ENCODE measurements at places on chromosomes 1 and 21.

DNA sequence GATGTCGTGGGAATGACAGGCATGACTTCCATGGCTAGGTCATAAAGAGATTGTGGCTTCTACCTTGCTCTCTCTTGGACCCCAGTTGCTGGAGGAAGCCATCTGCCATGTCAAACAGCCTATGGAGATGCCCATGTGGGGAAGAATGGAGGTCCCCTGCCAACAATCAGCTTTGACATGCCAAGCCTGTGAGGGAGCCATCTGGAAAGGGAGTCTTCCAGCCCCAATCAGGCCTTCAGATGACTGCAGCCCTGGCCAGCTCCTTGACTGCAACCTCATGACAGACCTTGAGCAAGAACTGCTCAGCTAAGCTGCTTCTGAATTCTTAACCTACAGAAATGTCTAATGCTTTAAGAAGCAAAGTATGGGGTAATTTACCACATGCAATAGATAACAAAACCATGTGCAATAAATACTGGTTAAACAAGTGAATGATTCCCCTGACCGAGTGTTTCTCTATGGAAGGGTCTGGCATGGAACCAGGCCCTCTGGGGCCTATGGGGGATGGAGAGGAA is 187.1 kb downstream of the HIVEP3 start:
- no peak for DNase-seq

DNA sequence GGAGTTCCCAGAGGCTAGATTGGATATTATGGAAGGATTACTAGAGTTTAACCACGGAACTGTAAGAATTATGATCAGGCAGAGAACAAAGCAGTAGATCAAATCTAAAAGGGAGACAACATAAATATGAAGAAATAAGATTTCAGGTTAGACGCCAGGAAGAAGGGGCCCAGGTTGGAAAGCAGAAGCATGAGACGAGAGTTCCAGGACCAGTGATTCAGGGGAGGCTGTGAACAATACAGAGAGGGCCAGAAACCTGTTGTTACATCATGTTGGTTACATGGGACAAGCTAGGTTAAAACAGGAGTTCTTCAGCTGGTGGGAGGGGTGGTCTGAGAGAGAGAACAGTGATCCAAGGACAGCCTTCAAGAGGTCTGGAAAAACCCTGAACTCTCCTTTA is 128.4 kb upstream of the MROH9 start:
- DNase-seq, result no peak

DNA sequence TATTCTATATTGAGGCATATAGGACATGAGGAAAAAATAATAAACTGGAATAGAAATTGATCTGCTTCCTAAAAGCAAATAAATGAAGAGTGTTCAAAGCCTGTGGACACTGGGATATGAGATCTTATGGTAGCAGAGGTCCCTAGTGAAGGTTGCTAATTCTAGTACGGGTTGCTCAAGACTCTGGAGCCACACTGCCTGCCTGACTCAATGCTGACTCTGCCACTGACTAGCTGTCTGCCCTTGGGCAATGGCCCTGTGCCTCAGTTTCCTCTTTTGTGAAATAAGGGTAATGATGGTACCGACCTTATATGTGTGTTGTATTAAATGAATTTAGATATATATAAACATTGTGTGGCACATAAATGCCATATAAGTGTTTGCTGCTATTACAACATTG is 59.0 kb upstream of the C1orf53 start:
- DNase-seq, result no peak

- DNase-seq, result no peak
Observed at GRCh38 chr1:203354246-203354645, 3.3 kb upstream of the FMOD start.

DNA sequence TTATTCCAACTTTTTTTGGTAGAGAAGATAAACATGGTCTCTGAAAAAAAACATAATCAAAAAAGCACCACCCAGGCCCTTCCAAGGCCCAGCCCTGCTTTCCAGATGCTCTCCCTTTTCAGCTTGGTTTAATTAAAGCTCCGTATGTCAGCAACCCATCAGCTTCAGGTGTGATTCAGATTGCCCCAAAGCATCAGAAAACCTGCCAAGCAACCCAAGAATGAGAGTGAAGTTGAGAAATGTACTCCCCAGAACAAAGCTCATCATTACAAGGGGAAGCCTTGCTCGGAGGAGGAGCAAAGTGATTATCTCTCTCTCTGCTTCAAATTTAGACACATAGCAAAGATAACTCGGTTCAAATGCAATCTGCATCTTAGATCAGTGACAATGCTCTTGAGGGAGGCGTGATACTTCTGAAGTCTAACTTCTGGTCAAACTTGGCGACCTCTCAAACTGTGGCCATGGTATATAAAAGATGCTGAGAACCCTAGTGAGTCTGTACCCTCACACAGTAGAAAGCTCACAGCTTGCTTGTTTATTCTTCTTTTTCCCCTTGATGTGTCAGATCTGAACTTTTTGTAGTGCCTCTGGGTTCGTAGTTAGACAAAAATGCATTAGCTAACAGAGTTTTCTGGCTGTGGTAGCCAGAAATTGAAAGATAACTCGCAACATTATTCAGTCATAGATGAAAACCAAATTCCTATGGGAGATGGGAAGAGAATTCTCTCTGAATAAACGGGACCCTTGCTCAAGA is 63.3 kb upstream of the ZC3H11B start:
- no peak for DNase-seq

DNA sequence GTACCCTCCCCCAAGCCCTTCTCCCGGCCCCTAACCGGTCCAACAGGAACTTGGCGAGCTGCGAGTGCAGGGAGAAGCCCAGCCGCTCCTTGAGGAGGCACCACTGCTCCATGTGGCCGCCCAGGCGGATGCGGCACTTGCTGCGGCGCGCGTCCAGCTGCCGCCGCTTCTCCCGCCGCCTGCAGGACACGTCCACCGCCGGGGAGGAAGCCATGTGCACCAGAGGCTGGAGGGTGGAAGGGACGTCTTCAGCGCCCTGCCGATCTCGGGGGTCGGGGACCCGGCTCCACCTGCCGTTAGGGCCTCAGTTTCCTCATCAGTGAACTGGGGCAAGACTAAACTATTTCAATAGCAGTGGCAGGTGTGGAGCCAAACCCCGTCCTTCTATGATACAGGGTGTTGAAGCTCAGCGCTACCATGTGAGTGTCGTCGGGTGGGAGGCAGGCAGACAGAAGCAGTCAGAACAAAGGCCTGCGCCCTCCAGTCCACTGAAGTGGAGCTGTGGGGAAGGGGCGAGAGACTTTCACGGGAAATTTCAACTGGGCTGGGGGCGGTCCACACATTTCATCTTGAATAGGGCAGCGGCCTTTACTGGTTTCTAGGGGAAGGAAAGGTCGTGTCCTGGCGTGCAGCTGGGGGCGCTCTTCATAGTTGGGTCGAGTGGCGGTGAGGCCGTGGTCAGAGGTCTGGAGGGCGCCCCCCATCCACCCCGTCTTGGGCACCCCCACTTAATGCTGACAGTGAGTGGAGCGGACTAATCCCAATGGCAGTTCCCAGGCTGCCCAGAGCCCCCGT is 592 bp downstream of the ZNF692 start:
- no peak for DNase-seq

- DNase-seq, result no peak
Observed at GRCh38 chr1:80582980-80583379, 1217.8 kb upstream of the ADGRL2 start.

- no peak for DNase-seq
Observed at GRCh38 chr1:226107471-226108460, 45.2 kb downstream of the H3-3A start.

GRCh38 chr1:150152772-150153456 is 3.2 kb downstream of the PLEKHO1 start:
- no peak for DNase-seq

- no peak for DNase-seq
Observed at GRCh38 chr21:46153247-46154154, 1.9 kb downstream of the FTCD start.

GRCh38 chr1:235940285-235940684 is 73.6 kb upstream of the LYST start:
- no peak for DNase-seq

DNA sequence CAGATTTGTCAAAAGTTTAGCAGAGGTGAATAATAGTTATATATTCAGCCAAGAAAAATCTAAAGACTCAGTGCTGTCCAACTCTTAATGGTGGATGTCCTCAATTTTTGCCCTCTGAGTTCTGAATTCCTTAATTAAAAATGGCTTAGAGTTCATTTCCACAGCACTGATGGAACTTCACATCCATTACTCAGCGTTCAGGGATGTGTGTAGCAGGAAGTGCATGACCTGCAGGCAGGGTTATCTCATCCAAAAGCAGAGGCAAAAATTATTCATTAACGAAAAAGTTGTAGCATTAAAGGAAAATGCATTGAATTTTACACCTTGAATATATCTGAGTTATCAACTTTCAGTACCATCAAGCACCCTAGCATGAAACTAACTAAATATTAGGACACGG is 96.7 kb downstream of the ZP4 start:
- DNase-seq, result no peak

DNA sequence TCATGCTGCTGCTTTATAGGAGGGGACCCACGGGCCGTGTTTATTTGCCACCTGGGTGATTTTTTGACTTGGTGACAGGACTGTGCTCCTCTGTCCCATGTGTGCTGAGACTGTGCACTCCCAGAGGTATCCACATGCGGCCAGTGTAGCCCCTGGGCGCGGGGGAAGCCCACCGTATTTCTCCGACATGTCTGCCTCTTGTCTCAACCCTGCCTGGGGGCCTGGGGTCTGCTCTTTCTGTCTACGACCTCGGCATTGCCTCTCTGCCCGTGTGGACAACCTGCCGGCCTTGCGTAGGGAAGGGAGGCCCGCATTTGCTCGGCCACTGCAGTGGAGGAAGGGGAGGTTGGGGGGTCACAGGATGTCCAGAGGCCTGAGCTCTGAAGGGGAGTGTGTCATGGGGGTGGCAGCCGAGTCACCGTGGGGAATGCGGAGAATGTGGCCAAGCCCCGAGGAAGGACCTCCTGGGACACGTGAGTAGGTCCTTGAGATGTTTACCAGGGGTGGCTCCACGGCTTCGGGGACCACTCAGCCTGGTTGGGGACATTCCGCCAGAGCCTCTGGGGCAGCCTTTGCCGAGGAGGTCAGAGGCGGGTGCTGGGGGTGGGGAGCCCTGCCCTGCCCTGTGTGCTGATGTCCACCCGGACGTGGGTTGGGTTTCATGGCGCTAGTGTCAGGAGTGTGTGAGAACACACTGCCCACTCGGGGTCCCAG is 11.0 kb downstream of the PRKCZ start:
- DNase-seq, result no peak

- no peak for DNase-seq
Observed at GRCh38 chr1:229437443-229437842, 3.5 kb upstream of the ACTA1 start.

DNA sequence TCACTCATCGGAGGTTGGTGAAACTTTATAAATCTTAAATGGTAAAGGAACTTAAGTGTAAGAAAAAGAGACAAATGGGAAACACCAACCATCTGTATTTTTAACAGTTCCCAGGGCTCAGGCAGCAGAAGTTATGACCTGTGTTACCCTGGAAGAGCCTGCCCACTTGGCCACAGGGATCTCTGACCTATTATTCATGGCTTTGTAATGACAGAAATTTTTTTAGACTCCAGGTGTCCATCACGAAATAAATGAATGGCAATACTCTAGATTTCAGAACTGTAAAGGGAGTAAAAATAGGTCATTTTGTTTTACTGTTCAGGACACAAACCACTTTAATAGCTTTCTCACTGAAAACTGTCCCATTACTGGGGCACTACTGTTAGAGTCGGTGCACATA is 389.8 kb downstream of the VAV3 start:
- DNase-seq, result no peak

DNA sequence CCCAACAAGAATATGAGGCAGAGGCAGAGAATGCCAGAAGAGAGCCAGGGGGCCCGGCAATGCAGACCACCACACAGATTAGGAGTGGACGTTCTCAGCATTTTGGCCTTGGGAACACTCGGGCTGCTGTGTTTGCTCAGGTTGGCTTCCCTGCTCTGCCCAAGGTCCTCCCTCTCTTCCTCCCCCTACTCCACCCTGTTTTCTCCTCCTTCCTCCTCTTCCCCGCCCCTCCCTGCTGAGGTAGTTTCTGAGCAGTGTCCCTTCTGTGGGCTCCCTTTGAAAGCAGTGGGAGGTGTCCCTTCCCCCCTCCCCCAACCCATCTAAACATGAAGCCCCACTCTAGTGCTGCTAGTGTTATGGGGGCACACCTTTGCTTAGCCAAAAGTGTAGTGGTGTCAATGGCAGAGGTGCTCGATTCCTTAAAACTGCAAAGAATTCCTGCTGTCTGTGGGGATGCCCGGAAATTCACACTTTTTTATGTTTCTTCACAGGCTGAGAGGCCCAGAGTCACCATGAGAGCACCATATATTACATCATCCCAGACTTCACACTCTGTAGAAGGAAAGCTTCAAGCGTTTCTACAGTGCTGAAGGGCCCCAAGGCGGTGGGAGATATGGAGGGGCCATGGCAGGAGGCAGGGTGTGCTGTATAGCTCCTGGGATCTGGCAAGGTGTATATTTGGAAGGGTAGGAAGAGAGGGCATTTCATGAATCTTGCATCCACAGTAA is at the start of gene HHIPL2:
Gene HHIPL2, minus strand, starts transcription at position 161 of the 728 bp plus-strand sequence. Its CDS starts 60 bp downstream, at position 101.
- no peak for DNase-seq

DNA sequence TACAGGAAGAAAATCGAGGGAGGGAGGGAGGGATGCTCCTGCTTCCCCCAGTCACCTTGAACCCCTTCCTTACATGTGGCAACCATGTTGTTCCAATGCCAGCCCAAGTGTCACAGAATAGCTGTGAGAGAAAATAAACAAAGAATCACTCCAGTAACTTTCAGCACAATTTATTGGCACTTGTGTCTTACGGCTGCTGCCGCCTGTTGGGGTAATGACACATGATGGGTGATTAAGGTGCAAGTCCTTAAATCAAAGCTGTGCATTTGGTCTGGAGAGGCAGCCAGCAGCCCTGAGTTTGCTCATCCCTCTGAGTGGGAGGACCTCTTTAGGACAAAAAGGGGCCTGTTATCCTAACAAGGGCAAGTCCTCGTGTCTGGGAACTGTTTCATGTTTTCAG is 377.7 kb downstream of the PCP4 start:
- no peak for DNase-seq

DNA sequence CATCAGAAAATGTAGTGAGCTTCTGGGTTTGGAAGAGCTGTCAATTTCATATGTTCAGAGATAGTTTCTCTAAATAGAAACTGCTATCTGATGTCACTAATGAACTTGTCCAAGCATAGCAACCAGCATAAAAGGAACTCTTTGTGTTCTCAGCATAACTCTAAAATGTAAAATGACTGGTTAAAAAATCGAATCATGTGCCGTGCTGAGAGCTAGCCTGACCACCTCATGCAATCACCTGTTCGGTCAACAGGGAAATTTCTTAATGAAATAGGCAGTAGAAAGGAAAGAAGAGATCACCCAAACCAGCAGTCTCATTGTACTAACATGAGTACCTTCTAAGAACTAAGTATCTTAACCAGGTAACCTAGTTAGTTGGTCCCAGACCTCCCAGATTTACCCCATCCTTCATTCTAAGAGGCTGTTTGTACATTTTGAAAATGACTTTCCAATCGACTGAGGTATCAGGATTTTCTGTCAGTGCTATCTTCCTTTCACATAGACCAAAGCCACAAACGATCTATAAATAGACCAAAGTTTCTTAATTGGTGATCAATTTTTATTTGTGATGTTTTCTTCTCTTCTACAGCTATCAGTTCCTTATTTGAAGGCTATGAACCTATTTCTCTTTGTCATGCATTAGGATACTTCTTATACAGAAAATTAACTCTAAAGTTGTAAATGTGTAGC is 147.3 kb downstream of the TLR5 start:
- DNase-seq, result no peak

- no peak for DNase-seq
Observed at GRCh38 chr1:43354936-43355335, 3.8 kb upstream of the CDC20 start.

Data from stimulated activated CD4-positive, alpha-beta T cell treated with anti-CD3 and anti-CD28 coated beads, TNF-alpha, amount 100 ng/mL, for 1 hour (primary cell).